ENCODE measurements at places on chromosomes 7 and 10.

- DNase-seq = peak; percentile 57
- no peak overlapping the region for H3K27ac ChIP-seq
- H3K27me3 ChIP-seq = no peaks in the 10 kb centered on the region
- H3K4me3 ChIP-seq = no peak overlapping the region
- no peaks in the 10 kb centered on the region for H3K36me3 ChIP-seq
Measured at GRCh38 chr10:95841661-95842498, 65.9 kb upstream of the CC2D2B start.

DNA sequence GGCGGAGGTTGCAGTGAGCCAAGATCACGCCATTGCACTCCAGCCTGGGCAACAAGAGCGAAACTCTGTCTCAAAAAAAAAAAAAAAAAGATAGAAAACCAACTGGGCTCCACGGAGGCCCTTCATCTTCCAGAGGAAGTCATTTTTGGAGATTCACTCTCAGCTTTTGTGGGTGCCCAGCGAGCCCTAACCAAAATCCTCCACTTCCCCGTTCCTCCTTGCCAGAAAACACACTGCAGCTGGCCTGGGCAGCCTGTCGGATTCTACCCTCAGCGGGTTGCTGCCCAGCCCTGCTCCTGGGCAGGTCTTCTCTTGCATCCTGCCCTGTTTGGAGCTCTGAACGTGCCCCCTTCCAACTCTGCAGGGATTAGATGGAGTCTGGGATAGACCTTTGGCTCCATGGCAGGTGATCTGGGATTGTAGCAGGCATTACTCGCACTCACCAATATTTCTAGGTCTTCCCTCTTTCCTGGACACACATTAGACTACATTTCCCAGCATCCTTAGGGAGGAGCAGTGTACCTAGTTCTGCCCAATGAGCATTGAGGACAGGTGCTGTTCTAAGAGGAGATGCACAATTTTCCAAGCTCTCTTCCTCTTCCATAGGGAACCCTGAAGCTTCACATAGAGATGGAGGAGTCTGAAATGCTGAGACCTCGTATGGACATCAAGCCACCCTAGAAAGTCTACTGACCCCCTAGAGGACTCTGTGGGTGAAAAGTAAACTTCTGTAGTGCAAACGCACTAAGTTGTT lies 4.6 kb downstream of the GRID2IP start:
- H3K4me1 ChIP-seq = peaks cover 38% of the 10 kb centered on the region
- H3K36me3 ChIP-seq = no peaks in the 10 kb centered on the region
- peaks cover 5% of the 10 kb centered on the region for H3K27me3 ChIP-seq
- H3K27ac ChIP-seq = no peak overlapping the region

DNA sequence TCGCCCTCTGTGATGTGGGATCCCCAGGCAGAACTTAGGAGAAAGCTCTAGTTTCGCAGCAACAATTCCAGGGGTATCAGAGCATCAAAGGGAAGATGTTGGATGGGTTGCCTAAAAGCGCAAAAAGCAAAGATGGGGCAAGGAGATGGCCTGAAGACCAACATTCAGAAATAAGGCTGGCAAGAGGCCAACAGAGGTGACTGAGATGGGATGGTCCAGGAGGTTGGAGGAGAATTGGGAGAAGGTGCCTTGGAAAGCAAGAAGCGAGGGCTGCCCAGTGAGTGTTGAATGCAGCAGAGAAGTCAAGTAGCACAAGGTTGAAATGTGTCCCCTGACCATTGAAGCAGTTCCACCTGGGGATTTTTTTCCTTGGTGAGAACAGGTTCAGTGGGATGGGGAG lies 38.4 kb upstream of the TMEM273 start:
- H3K4me3 ChIP-seq = no peak overlapping the region
- no peaks in the 10 kb centered on the region for H3K4me1 ChIP-seq
- peaks cover 2% of the 10 kb centered on the region for H3K27me3 ChIP-seq
- no peaks in the 10 kb centered on the region for H3K36me3 ChIP-seq
- H3K27ac ChIP-seq = no peak overlapping the region
- DNase-seq = no peak

GRCh38 chr10:36073796-36074345 lies 431.8 kb upstream of the FZD8 start:
- no peak overlapping the region for H3K27ac ChIP-seq
- no peaks in the 10 kb centered on the region for H3K27me3 ChIP-seq
- no peak for DNase-seq
- no peaks in the 10 kb centered on the region for H3K36me3 ChIP-seq
- no peaks in the 10 kb centered on the region for H3K4me1 ChIP-seq

DNA sequence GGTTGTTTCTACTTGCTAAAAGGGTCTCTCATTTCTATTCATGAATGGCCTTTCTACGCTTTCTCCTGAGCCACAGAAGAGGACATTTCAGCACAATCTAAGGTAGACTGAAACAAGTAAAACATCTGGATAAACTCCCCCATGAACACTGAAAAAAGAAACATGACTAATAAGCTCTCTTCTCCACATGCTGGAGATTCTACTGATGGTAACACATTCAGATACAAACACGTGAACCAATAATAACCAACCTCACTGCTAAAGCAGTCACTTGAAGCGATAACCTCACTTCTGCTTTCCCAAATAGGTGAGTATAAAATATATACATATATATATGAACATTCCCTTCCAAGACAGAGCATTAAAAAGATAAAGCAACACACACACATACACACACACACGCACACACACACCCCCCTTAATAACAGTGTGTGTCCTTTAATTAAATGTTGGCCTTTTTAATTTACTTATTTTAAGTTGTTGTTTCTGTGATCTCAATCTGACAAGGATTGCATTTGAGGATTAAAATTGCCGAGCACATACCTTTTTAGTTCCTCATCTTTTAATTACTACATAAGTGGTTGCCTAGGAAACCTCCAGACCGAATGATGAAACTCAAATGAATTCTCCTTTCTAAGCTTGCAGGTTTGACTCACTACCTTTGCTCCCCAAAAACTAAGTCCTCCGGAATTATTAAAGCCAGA lies 292.4 kb upstream of the KLF14 start:
- no peak overlapping the region for H3K4me3 ChIP-seq
- H3K27ac ChIP-seq = no peak overlapping the region
- peaks cover 20% of the 10 kb centered on the region for H3K36me3 ChIP-seq
- no peak for DNase-seq
- H3K27me3 ChIP-seq = no peaks in the 10 kb centered on the region
- no peaks in the 10 kb centered on the region for H3K4me1 ChIP-seq

GRCh38 chr7:36280840-36281812 lies 108.5 kb upstream of the ANLN start:
- peaks cover 2% of the 10 kb centered on the region for H3K36me3 ChIP-seq
- no peaks in the 10 kb centered on the region for H3K27me3 ChIP-seq
- peaks cover 80% of the 10 kb centered on the region for H3K4me1 ChIP-seq

DNA sequence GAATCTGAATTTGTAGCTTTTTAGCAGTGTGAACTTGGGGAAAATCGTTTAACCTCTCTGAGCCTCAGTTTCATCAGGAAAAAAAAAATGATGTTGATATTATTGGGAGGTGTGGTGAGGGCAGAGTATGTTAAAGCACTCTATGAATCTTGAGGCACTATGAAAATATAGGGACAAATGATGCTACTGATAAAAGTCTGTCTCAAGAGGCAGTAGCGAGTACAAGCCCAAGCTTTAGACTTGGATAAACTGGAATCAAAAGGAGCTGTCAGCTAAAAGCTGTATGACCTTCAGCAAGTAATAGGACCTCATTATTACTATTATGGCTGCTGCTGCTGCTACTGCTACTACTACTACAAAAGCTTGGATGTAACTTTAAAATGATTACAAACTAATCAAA lies 8.4 kb downstream of the ZNF277 start:
- DNase-seq = no peak
- no peaks in the 10 kb centered on the region for H3K27me3 ChIP-seq
- H3K27ac ChIP-seq = no peak overlapping the region
- peaks cover 2% of the 10 kb centered on the region for H3K36me3 ChIP-seq
- peaks cover 52% of the 10 kb centered on the region for H3K4me1 ChIP-seq
- no peak overlapping the region for H3K4me3 ChIP-seq

DNA sequence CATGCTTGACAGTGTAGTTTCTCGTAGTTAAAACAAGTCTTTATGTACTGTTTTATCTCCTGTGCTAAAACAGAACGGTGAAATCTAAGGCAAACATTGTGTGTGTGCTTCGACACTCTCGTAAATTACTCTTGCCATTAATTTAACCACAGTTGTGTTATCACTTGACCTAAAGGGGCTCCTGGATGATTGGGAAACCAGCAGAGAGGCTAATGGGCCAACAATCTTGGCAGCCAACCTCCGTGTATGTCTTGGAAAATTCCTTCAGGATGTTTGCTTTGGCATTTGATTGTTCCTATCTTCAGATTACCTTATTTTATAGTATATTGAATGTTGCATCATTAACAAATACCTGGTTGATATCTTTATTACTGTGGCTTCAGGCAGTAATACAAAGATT lies 409.5 kb downstream of the SDK1 start:
- no peak overlapping the region for H3K4me3 ChIP-seq
- H3K27ac ChIP-seq = no peak overlapping the region
- H3K27me3 ChIP-seq = no peaks in the 10 kb centered on the region
- H3K36me3 ChIP-seq = no peaks in the 10 kb centered on the region
- H3K4me1 ChIP-seq = no peaks in the 10 kb centered on the region

DNA sequence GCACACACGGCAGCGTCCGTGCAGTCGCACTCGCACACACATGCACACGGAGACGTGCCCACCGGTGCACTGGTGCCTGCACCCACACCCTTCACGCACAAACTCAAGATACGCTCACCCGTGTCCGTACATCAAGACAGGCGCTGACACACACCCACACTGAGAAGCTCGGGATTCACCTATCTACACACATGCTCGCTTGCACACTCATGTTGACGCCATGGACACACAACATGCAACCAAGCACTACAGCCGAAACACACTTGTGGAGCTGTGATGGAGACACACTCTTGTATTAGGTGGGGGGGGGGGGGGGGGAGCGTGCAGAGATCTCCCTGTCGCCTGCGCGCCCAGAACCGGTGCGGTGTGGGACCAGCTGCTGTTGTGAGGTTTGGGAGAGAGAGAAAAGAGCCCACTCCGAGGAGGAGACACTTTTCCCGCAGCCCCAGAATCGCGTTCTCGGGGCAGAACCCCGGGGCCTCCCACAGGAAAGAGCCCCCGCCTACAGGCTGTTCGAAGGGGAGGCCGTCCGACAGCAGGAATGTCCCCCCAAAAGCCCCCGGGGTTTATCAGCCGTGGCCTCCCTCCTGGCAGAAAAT lies 605 bp upstream of the NFKB2 start:
- H3K27ac ChIP-seq = peak overlapping the region; percentile 66
- H3K4me1 ChIP-seq = peaks cover 48% of the 10 kb centered on the region
- no peaks in the 10 kb centered on the region for H3K36me3 ChIP-seq
- DNase-seq = no peak

DNA sequence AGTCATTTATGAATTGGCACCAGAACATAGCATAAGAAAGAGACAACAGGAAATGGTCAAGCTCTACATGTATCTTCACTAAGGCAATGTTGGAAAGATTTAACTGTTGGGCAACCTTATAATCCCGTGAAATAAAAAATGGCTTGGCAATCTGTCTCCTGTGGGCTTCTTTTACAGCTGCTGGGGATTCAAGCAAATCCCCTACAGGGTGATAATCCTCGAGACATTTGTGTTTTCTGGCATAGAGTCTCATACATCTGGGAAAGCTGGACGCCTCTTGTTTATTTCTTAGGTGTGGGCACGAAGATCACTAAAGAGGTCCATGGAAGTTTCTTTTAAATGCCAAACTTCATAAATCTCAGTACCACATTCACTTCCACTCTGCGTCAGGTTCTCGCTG lies 82.2 kb upstream of the GPR141 start:
- no peaks in the 10 kb centered on the region for H3K27me3 ChIP-seq
- H3K36me3 ChIP-seq = no peaks in the 10 kb centered on the region
- DNase-seq = no peak
- no peaks in the 10 kb centered on the region for H3K4me1 ChIP-seq
- no peak overlapping the region for H3K27ac ChIP-seq

DNA sequence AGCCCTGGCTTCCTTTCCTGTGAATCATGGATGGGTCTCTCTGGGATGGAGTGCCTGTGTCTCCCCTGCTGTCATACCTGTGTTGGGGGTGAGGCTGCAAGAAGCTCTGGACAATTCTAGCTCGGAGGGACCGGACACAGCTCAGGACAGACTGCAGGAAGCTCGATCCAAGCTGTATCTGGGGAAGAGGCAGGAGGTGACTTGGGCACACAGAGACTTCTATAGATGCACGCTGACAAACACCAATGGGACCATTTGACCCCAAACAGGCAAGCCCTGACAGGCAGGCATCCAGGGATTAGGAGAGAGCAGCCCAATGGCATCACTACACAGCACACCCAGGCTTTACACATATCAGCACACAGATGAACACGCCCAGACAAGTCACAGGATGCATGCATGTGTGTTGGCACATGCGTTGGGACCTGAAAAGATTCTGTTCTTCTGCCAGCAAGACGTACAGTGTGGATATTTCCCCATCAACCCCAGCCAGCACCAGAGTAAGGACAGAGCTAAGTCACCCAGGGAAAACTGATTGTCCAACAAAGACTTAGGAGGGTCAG lies 4.5 kb downstream of the LLCFC1 start:
- H3K27ac ChIP-seq = no peak overlapping the region
- H3K4me1 ChIP-seq = no peaks in the 10 kb centered on the region
- no peak for DNase-seq
- H3K4me3 ChIP-seq = no peak overlapping the region
- no peaks in the 10 kb centered on the region for H3K36me3 ChIP-seq

DNA sequence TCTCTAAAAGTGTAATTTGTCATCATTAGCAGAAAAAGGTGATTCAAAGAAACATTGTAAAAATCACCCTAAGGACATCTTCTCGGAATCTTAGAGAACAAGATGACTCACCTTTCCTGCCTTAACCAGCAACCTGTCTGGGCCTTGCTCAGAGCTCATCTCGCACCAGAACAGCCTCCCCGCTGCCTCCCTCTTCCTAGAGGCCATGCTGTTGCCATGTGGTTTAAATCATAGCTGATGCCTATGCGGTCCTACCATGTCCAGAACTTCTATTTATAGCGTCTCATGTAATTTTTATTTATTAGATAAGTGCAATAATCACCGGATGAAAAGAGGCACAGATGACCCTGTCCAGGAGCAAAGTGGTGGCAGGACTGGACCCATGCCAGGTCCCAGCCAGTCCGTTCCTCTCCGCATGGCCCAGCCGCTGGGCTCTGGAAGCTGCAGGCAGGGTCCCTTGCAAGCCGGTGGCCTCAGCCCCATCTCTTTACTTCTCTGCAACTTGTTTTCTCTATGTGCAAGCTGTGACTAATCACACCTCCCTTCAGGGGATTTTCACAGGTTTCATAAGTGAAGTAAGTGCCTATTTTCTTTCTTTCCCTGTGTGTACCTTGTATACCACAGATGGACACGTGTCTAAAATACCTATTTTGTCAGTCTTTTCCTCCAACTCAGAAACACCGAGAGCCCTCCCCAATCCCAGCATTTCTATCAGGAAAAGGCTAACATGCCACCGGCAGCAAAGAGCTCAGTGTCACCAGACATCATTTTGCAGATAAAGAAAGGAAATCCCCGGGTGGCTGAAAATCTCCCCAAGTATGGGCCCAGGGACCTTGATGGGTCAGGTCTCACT lies 27.1 kb downstream of the KLF6 start:
- no peaks in the 10 kb centered on the region for H3K36me3 ChIP-seq
- H3K27ac ChIP-seq = no peak overlapping the region
- H3K4me3 ChIP-seq = no peak overlapping the region
- DNase-seq = no peak
- H3K4me1 ChIP-seq = peaks cover 65% of the 10 kb centered on the region
